Femur (tissue), 1 donor: ENCODE measurements at places on chromosomes 5 and 9.
A peak's percentile ranks its signal among the peaks of the same experiment; 100 is the strongest.

GRCh38 chr9:126965077-126965476, 50.5 kb downstream of the RALGPS1 start:
- DNase-seq: no peak

- no peak for DNase-seq
Measured at GRCh38 chr9:131839281-131840084, 99.6 kb upstream of the RAPGEF1 start.

GRCh38 chr5:8870349-8870958, 675.4 kb downstream of the SEMA5A start:
- no peak for DNase-seq

DNA sequence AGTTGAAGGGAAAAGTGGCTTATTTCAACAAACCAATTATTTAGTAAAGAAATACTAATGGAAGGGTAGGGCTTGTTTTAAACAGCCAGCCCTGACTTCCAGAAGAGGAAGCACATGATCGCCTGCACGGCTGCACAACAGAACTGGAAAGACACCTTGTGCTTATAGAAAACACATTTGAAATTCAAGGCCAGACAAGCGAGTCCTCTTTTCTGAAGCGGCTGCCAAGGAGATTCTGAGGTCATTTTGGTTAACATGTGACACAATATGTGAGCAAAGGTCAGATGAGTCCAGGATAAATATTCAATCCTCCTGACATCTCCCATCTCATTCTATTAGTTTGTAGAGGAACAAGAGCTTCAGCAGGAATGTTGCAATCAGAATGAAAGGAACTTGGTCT, 461.4 kb upstream of the ST8SIA4 start:
- no peak for DNase-seq

DNA sequence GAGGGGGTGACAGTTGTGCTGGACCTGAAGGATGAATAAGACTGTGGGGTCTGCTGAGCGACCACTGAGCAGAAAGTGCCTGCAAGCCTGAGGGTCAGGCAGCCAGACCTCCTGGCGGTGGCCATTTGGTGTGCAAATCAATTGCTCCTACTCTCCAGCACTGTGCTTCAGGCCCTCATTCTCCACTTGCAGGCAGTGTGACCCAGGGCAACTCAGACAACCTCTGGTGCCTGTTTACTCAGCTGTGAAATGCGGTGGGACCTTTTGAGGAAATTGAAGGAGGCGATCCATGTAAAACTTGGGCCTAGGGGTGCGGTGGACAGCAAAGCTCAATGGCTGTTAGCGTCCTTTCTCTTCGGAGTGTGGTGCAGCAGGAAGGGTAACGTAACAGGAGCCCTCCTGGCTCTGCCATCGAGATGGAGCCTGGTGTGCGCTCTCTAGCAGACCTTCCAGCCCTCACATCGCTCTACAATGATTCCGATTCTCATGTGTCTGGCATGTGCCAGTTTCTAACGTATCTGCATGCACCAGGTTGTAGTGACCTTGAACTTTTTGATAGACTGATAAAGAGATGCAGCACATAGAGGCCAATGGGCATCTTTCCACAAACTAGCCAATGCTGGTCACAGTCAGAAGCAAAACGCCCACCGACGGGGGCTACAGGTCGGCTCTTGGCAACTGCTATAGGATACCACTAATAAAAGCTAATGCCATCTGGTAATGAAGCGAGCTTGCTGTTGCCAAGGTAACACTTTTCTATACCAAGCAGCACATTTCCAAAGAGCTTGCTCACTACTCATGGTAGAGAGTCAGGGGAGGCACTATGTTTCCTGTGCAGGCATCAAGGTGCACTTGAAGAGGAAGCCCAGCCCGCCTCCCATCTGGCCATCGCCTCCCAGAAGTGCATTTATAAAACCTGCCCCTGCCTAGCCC, 159.7 kb upstream of the RAPGEF1 start:
- DNase-seq: no peak

DNA sequence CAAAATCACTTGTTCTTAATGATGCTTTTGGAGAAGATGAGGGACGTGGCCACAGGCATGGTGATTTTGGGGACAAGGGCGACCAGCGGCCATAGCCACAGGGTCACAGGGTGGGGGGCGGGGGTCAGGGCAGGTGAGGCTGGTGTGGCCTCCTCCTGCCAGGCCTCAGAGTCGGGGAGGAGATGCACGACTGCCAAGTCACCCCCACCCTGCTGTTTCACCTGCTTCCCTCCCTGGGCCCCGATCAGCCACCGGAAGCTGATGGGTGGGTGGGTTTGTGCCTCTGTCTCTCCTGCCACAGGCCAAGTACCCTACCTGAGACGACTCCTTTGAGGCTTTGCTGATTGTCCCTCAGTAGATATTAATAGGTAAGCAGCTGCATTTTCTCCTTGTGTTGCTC, 199.3 kb downstream of the PAX5 start:
- no peak for DNase-seq

GRCh38 chr5:126777257-126777974, 480 bp downstream of the LMNB1 start:
- DNase-seq: peak; percentile 69

DNA sequence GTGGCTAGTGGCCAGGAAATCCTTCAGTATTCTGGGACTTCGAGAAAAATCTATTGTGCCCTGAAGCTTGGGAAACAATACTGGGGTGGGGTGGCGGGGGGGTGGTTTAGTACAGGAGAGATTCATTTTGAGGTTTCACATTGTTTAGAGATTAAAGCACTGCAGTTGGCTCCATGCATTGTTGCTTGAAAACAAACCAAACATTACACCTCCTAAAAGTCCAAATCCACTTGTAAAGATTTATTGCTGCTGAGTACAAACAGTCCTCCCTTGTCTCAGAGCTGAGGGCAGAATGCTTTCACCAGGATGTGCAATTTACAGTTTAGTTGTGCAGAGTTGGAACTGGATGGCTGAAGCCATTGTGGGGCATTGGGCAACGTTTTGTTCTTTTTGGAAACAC, 49.4 kb downstream of the GGTA1 start:
- no peak for DNase-seq

GRCh38 chr5:73827106-73827450, 201.1 kb downstream of the ARHGEF28 start:
- no peak for DNase-seq

- DNase-seq: peak; percentile 43
Measured at GRCh38 chr5:135069016-135069770, 35.2 kb upstream of the PITX1 start.

- no peak for DNase-seq
Measured at GRCh38 chr5:6266671-6267197, 111.6 kb downstream of the MED10 start.

DNA sequence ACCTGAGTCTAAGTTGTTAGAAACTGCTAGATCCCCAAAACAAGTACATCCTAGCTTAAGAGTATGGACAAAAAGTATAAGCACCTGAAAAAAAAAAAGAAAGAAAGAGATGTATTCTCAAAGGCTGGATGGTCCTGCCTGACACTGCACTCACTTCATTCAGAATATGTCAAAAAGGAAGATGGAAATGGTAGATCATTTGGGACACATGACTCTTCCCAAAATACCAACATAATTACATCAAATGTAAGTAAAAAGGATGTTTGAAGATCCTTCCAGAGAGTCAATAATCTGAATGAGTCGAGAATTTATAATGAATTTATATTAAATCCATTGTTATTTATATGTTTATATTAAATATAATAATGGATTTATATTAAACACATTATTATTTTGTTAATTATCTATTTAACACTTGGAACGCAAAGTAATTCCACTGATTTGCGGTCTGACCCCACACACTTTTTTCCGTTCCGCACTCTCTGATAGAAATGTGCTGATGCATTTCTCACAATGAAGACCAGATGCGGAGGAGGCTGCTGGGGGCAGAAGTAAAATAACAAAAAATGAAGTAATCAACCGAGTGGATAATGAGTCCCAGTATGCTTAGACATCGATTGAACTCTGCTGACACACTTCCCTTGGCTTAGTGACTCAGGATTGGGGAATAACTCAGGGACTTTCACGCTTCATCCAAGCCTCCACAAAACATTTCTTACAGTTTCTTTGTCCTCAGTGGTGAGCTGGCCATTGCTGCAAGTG, 201.2 kb downstream of the ADAMTS12 start:
- no peak for DNase-seq

- no peak for DNase-seq
Measured at GRCh38 chr5:118236108-118236849, 752.1 kb downstream of the DTWD2 start.

DNA sequence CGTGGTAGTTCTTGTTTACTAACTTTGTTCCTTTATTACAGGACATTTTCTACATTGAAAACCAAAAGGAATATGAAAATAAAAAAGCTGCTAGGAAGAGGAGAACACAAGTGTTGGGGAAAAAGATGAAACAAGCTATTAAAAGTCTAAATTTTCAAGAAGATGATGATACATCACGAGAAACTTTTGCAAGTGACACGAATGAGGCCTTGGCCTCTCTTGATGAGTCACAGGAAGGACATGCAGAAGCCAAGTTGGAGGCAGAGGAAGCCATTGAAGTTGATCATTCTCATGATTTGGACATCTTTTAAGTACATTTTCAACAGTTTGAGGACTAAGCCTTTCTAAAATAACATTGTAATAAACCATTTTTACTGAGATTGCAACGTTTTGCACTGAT, 23.8 kb downstream of the PHAX start:
- no peak for DNase-seq

DNA sequence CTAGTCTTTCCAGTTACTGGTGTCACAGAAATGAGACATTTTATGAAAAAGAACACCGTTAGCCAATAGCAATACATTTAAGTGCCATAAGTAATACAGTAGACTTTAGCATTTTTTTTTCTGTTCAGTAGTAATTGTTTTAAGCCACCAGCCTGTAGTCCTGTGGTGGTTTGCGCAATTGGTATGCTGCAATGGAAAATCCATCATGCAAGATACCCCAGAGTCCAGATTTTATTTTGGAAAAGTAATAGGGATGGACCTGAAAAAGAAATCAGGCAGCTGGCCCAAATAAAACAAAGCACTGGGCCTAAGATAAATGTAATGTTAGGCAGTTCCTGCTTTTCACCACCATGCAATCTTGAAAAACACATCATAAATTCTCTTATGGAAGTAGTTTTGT, 94.6 kb upstream of the RASGRF2 start:
- DNase-seq: no peak

DNA sequence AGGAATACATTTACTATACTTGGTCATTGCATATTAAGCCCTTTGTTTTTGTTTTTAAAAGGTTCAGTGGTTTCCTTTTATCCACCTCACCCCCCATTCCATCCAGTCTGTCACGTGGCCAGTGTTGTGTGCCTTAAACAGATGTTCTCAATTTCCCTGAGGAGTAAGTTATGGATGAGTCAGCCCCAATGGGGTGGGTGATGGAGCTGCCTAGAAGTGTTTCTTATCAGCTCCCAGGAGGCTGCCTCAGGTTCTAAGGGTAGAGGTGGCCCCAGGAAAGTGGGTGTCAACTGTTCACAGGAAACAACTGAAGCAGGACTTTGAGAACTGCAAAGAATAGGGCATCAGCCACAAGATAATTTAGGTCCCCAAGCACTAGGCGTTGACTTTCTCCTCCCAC, 41.1 kb downstream of the ACTBL2 start:
- no peak for DNase-seq

GRCh38 chr5:165003283-165003682, 1497.9 kb downstream of the MAT2B start:
- DNase-seq: no peak

- no peak for DNase-seq
Measured at GRCh38 chr9:4207881-4208615, 91.8 kb downstream of the GLIS3 start.
